8988T (cell line): ENCODE measurements at places on chromosomes 2 and 18.

GRCh38 chr2:235293061-235293460 is 200.8 kb upstream of the AGAP1 start:
- no peak for DNase-seq

DNA sequence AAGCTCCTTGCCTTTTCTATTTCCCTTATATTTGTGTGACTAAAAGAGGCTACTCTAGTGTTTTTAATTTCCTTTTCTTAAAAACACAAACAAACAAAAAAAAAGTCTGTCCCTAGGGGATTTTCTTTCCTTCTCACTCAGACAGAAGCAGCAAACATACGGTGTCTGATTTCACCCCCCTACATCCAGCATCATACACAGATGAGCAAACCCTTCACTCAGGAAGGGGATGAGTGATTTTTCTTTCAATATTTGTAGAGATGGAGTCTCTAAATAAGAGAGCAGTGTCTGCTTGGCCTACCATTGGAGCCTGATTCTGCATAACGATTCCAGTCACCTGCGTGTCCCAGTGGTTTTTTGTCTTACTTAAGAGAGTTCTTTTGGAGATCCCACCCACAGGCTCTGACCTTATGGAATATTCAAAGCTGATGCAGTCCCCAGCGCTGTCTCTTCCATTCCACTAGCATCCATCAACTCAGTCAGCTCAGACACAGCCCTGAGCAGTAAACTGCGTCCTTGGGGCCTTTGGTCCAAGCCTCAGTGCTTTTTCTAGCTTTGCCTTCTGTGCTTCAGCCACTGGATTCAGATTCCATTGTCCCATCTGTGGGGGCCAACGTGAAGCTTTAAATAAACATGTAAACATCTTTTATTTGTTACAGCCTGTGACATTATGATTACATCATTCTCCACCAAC is 52.6 kb upstream of the TPO start:
- DNase-seq: no peak

DNA sequence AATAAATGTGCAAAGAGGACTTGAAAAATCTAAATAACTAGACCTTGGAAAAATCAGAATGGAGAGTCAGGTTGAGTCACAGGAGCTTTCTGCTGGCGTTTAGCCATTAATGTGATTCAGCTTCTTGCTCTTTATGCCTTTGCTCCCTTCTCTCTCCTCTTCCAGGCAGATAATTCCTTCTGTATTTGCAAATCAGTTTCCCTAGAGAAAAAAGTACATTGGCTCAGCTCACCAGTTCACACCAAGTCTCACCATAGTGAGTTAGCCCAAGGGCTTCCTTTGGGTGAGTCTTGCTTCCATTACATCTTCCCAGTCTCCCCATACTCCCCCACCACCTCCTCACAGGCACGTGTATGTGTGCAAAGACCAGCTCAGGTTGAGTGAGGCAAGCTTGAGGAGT is 73.6 kb downstream of the CYBRD1 start:
- no peak for DNase-seq

- DNase-seq: no peak
Observed at GRCh38 chr2:23055251-23055650, 329.7 kb upstream of the KLHL29 start.

GRCh38 chr2:13558368-13558767 is 841.6 kb downstream of the TRIB2 start:
- no peak for DNase-seq

GRCh38 chr2:40625849-40626248 is 174.0 kb upstream of the SLC8A1 start:
- no peak for DNase-seq

GRCh38 chr2:5454051-5454390 is 238.2 kb upstream of the SOX11 start:
- no peak for DNase-seq

GRCh38 chr2:60710707-60711106 is 45.4 kb upstream of the PAPOLG start:
- no peak for DNase-seq

DNA sequence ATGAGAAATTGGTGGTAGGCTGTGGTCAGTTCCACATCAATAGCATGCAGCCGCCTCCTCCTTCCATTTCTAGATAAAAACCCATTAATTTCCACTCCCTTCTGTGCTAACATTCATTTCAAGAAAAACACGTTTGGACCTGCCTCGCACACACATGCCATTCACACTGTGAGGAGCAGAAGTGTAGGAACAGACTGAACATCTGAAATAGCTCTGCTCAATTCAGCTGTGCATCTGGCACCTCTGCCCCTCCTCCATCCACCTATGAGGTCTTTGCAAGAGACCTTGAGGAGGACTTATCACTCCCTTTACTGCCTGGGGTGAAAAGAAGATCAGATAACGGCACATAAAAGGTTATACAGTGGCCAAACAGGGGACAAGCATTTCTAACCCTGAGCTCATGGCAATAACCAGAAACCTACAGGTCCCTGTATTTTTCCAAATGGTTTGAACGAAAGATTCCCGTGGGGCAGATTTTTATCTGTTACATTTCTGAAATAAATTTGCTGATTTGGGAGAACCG is 30.8 kb upstream of the LRP2 start:
- DNase-seq: no peak

GRCh38 chr2:180952082-180952481 is 28.3 kb upstream of the UBE2E3 start:
- no peak for DNase-seq

GRCh38 chr2:81692566-81692965 is 1388.0 kb upstream of the LRRTM1 start:
- DNase-seq: no peak

GRCh38 chr2:69911985-69912563 is 2.8 kb upstream of the MXD1 start:
- no peak for DNase-seq

DNA sequence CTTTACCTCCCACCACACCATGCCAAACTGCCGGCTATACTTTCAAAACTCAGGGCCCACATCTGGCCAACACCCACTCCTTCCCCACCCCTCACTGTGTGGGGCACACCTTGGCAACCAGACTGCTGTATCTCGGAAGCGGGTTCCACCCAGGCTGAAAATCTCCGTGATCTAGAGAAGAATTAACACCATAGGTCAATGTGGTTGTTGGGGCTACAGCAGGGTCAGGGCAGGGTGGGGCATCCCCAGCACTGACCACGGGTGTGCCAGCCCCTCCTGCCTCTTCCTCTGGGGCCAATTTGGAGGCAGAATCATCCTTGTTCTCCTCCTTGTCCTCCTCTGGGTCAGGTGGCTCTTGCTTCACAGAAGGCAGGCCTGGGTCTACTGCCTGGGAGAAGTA is 6.3 kb upstream of the CFAP53 start:
- DNase-seq: no peak

DNA sequence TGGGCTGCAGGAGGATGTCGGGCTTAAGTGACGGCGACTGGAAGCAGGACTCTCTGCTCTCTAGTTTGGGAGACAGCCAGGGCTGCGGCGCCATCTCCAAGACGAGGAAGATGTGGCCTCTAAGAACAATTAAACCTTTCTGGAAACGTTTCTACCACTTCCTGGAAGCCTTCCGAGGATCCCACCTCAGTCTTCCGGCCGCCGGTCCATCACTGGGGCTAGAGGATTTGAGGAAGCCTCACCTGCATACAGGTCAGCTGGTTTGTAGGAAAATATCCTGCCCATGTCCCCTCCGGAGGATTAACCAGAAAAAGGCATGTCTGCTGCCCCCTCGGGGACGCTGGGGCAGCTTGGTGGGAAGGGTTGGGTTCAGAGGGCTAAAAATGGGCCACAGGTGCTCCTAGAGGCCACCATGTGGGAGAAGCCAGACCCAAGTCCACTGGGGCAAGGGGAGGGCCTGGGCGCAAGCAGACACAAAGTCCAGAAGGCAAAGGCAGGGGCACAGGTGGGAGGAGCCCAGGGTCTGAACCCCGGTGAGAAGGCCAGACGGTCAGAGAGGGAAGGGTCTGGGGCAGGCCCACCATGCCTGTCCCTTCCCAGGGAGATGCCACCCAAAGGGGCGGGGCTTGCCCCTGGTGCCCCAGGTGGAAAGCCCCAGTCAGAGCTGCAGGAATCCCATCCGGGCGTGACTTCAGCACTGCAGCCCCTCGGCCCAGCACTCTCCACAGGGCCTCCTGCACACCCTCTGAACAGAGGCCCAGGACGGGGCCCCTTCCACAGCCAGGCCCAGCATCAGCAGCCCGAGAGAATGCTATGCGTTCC is 82.2 kb upstream of the ID2 start:
- DNase-seq: no peak

- DNase-seq: no peak
Observed at GRCh38 chr2:220521551-220521950, 894.1 kb downstream of the SLC4A3 start.

GRCh38 chr2:70657246-70657645 is 103.6 kb upstream of the TGFA start:
- no peak for DNase-seq

GRCh38 chr18:6449213-6449612 is 34.5 kb upstream of the L3MBTL4 start:
- DNase-seq: no peak

DNA sequence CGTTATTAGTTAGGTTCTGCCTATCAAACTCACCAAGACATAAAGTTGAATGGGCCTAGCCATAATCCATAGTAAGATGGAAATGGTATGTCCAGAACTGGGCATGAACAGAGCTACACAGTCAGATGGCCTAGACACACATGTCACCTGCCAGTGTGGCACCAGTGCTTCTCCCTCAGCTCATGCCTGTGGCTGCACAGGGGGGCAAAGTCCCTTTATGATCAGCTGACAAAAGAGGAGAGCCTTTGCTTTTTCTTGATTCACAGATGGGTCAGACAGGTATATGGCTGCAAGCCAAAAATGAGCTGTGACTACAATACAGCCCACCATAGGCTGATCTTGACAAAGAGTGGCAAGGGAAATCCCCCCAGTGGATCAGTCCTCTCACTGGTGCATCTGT is 28.3 kb upstream of the STARD7 start:
- DNase-seq: no peak

DNA sequence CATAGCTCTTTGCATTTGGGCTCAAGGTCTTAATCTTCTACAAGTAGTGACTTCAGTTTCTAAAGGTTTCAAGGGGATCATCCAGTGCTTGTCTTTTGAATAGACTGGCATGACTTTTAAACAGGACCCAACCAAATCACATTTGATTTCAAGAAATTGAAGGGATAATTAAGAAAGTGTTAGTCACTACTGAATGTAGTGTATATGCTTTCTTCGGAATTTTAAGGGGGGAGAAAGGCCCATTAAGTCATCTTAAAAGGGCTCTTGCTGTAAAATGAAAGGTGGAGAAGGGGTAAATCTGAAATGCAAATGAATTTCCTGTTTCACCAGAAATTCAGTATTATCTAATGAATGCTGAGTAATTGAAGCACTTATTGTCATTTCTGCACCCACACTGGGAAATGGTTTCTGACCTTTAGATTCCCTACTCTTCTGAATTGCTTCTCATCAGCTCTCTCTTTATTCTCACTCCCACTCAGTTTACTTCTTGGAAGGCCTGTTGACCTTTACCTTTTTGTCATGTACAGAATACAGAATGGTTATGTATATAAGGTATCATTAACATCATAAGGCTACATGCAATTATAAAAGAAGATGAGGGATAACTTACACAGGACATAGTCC is 241.4 kb downstream of the SLC8A1 start:
- no peak for DNase-seq

DNA sequence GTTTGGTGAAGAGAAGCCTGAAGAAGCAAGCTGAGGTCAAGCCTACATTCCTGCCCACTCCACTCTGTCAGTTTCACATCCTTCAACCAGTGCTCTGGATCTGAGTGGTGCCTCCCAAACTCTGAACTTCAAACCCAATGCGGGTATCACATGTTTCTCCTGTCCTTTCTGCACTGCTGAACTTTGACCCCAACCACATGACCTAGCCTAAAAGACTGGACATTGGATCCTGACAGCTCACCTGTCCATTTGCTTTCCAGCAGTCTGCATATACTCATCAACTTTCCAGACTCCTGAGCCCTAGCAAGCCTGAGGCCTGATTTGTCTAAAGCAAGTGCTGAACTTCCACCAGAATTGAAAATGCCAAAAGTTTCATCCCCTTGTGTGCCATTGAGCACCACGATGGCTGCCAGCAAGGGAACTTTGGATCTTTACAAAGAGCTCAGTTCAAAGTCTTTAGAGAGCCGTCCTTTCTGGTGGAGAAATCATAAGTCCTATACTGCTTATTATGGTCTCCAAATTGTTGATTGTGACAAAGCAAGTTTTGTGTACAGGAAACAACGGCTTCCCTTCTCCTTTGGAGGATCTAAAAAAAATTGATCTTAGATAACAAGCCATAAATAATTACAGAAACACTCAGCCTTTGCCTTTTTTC is 37.6 kb upstream of the ITGA6 start:
- DNase-seq: no peak

DNA sequence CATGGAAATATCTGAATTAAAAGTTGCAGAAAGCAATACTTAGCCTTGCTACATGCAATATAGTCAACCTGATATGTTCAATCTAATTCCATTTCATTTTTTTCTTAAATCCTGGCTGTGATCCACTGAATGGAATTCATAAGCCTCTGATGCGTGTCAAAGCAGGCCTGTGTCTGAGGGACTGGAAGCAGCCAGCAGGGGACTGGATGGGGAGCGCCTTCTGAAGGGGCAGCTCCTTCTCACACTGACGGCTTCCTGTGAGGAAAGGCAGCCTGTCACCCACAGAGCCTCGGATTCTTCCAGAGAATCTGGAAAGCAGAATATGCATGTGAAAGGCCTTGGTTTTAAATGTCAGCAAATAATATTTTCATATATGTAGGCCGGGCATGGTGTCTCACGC is 73.5 kb downstream of the KCNF1 start:
- no peak for DNase-seq

GRCh38 chr2:122799391-122799790 is 1043.9 kb downstream of the TSN start:
- DNase-seq: no peak

- DNase-seq: no peak
Observed at GRCh38 chr2:8049851-8050571, 631.8 kb upstream of the ID2 start.

DNA sequence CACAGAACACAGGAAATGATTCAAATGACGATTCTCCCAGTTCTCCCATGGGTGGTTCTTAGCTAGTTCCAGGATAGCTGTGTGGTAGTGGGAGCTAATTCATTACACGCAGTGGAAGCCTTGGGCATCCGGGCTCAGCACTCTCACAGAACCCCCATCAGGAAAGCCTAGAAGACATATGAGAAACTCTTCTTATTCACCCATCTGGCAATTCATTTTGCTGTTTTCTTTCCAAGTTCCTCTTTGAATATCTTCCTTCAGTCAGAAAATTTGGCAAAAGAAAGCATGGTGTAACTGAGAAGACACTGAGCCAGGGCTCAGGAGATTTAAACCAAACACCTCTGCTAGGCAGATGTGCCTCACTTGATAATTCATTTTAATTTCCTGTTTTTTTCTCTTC is 85.2 kb upstream of the FN1 start:
- DNase-seq: no peak

- DNase-seq: no peak
Observed at GRCh38 chr2:70498054-70498453, 55.6 kb downstream of the TGFA start.

GRCh38 chr18:13558790-13559189 is 167.6 kb downstream of the FAM210A start:
- no peak for DNase-seq
